ENCODE measurements at places on chromosomes 4 and X.

DNA sequence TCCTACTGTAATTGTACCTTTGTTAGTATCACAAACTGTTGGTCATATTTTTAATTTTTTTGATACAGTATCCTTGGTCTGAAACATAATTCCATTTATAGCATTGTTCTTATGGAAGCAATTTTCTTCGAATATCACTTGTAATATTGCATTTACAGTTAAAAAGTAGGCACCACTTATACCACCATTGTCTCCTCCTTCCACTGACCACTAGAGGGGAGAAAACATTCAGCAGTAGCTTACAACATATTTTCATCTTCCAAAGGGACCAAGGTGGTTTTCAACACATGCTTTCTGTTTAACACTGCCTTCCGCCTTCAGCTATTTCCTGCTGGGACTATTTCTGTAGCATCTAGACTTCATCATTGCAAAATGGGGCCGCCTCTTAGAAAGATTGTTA is 146.2 kb downstream of the COL4A6 start:
- no peak for DNase-seq

GRCh38 chrX:24027086-24027485 is at the start of gene KLHL15:
Gene KLHL15 (minus strand): TSS chrX:24027186. CDS start chrX:24006693, 20,493 bp downstream.
- no peak for DNase-seq

DNA sequence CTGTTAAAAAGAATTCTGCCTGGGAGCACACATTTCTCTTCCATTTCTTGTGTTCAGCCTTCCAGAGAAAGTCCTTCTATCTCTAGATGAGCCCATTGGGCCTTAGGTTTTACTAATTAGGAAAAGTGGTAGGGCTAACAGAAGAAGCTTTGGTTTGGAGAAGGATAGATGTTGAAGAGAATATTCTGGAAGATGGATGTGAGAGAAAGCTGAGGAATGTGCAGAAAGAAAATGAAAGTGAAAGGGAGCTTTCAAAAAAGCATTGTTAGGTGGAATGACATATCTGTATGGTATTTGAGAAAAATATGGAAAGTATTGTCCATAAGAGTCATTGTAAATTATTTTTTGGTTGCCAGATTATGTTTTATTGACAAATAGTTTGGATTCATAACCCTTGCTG is 474.8 kb upstream of the SLIT2 start:
- DNase-seq, result no peak

- no peak for DNase-seq
Measured at GRCh38 chr4:3322059-3322550, 29.3 kb downstream of the RGS12 start.

GRCh38 chr4:98838977-98839618 is 89.8 kb downstream of the EIF4E start:
- DNase-seq, result no peak

DNA sequence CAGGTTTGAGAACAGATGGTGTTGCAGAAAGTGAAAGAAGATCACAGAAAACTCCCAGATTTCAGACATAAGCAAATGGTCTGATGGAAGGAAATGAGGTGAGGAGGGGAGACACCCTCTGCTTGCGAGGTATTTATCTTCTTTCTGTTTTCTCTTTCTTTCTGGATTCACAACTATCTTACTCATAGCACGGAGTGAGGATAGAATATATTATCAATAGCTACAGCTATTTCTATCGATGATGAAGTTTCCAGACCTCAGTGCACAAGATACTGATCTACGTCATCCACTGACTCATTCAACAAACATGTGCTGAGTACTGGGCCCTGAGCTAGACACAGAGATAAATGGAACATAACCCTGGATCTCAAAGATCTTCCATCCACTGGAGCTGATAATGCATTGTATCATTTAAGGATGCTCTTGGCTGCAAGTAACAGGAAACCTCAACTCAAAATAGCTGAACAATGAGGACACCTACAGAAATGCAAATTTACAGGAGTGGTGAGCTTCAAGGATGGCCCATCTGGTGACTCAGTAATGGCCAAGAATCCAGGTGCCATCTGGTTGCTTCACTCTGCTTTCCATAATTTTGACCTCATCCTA is 21.2 kb downstream of the SLC2A9 start:
- DNase-seq, result no peak

- peak; percentile 73 for DNase-seq
Measured at GRCh38 chr4:120071192-120071795, 4.6 kb upstream of the MAD2L1 start.

- no peak for DNase-seq
Measured at GRCh38 chr4:153788051-153788412, 851 bp downstream of the SFRP2 start.

DNA sequence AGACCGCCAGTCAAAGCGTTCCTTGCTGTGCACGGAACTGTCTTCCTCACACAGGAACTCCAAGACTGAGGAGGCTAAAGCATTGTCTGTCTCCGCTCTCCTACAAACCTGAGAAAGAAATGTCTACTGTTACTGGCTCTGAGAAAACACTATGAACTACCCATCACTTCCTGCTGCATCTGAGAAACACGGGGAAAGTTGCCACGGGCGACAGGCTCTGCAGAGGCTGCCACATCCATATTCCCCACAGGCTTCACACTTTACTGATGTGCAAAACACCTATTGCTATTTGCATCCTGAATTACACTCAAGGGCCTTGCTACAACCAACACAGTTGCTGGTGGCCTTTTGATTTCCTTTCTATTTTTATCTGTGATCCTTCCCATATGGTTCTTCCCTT is 59.0 kb downstream of the AFAP1 start:
- no peak for DNase-seq

- no peak for DNase-seq
Measured at GRCh38 chr4:152301381-152301780, 234.5 kb downstream of the FBXW7 start.

GRCh38 chr4:48112017-48112667 is 21.9 kb downstream of the TXK start:
- DNase-seq, result no peak

DNA sequence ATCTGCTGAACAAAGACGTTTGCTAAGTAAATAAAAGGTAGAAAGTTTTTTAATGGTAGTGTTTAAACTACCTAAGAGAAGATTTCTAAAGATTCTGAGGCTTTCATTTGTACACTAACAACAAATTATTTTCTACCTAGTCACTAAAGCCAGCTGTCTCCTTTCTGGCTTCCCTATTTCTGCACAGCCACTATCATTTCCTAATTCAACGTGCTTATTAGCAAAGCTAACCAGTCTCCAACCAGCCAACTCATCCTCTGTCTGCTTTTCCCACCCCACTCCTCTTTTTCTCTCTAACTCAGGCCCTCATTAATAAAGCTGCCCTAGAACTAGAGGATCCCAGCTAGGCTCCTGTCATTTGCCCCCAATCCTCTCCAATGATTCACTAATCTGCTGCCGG is 118.2 kb downstream of the ZNF827 start:
- no peak for DNase-seq

- no peak for DNase-seq
Measured at GRCh38 chr4:109436504-109436903, 2.9 kb downstream of the SEC24B start.

DNA sequence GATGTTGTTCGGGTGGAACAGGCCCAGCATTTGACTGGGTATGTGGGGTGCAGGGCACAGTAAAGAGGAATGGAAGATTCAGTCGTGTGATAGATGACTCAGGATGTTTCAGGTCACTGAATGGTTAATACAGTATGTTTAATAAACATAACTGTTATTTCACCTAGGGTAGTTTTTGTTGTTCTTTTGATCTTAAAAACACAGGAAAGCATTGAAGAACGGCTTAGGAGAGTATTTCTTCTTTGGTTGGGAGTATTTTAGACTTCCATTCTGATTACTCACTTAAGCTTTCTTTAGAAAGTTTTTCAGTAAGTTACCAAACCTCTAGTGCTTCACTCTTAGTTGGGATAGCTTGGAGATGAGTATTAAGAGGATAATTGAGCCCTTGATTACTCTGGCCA is 62.3 kb downstream of the STAG2 start:
- DNase-seq, result no peak

DNA sequence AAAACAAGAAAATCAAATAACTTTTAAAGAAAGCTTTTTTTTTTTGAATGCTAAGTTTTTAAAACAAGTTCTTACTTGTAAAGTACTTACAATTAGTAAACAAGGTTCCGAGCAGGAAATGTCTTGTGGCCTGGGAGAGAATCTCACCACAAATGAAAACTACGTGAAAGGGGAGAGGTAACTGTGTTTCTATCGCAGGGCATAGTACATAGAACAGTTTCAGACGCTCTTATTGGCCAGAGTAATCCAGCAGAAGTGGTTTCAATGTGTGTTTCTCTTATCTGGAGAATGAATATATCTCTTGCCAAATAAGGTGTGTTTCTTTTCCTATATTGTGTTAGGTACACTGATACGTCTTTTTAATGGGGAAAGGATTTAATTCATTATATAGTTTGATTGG is at the start of gene PLAC8:
Gene PLAC8, minus strand, starts transcription at position 154 of the 400 bp plus-strand sequence. CDS start 6,808 bp downstream, outside the sequence.
- peak; percentile 83 for DNase-seq

DNA sequence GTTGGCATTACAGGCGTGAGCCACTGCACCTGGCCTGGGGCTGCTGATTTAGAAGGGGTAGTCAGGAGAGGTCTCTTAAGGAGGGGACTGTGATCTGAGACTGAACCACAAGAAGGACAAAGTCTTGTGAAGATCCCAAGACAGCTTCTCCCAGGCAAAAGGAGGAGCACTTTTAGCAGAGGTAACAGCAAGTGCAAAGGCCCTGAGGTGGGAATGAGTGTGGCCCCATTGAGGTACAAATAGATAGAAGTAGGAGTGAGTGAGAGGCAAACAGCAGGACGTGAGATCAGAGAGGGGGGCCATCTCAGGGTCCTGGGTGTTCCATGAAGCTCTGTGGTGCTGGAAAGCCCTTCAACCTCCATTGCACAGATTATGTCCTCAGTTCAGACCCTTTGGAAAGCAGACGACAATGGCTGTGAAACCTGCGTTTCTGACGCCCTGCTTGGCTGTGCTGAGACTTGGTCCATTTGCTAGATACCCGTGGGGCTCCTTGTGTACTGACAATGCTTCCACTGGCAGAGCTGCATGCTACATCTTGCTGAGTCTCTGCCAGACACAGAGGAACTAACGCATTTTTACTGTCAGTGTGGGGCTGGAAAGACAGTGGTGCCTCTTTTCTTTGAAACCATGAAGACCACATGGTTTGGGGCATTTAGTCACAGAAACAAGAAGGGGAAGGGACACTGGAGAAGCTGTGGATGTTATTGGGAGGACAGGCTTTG is 1.3 kb upstream of the CCKAR start:
- DNase-seq, result no peak

- no peak for DNase-seq
Measured at GRCh38 chr4:1991596-1992434, 17.0 kb downstream of the NELFA start.

- no peak for DNase-seq
Measured at GRCh38 chr4:109041463-109042360, 260.7 kb downstream of the COL25A1 start.

DNA sequence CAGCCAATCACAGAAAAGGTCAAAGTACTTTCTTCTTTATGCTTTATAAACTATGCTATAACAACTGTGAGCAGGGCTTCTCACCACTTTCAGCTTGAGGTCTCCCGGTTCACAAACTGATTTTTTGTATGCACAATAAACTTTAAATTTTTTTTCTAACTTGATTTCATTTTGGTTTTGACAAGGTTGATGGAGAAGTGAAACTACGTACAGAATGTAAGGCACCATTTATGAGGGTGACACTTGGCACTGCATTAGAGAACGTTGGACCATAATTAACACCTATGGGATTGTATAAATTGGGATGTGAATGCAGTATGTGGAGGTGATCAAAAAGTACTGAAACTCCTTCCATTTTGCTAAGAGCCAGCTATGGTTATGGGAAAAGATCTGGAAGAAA is 857.9 kb upstream of the HTR2C start:
- no peak for DNase-seq

GRCh38 chr4:54588404-54588803 is 69.4 kb upstream of the KIT start:
- DNase-seq, result no peak

DNA sequence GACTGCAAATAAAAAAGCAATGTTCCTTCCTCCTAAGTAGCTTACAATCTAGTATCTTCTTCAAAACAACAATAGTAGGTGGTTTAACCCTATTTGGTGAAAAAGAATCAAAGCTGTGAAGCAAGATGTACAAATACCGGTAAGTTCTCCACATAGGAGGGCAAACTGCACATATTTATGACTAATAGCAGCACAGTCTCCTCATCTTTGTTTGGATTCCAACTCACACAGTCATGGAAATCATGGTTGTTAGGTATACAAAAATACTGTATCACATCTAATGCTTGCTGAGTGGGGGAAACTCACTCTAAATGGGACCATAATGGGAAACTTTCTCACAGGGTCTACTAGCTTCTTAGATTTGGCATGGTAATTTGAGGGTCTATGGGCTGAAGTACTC is 597.2 kb downstream of the INPP4B start:
- no peak for DNase-seq

DNA sequence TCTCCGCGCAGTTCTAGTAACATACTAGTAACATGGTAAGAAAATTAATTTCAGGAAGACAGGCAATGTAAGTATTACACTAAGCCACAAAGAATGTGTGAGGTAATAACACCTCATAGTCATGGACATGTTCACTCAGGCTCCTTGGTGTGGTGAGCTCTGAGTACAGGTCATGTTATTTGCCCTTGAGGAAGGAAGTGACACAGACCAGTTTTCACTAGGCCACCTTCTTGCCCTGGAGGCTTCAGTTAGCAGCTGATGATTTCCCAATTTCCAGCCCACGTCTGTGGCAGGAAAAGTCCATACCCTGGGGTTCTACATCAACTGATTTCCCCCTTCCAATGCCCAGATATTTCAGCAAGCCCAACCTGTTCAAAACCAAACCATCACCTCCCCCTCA is 6.7 kb downstream of the APOO start:
- DNase-seq, result peak; percentile 17

DNA sequence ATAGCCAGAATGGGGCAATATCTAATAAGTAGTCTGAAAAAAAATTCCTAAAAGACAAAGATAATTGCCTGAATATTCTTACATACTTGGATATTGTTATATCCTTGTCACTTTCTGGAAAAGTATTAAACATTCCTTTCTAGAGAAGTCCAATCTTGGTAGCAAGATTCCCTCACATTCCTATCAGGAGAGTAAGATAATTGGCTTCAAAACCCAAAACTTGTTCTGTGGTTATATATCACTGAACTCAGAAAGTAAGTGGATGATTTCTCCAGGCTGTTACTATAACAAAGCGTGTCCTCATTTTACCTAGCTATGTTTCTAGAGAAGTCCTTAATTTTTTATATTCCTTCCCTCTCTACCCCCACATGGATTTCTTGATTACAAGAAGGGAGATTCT is 46.0 kb upstream of the TEX13A start:
- DNase-seq, result no peak

DNA sequence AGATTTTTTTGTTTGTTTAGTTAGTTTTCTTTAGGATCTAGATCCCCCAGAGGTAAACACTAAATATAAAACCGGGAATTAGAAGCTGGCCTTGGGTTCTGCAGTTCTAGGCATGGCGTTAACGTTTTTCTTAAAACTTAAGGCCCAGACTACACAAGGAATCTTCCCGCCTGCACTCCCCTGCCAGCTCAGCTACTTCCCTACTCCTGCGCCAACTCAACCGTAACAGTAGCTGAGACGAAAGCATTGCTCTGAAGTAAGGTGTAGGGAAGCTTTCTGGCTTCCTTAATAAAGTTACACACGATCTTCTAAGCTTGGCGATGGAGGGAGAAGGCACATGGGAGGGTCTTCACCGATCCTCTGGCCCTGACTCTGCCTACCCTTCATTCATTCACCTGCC is 37.1 kb downstream of the CPE start:
- DNase-seq, result no peak

GRCh38 chrX:128619490-128619889 is 567.3 kb upstream of the ACTRT1 start:
- DNase-seq, result no peak

- DNase-seq, result no peak
Measured at GRCh38 chr4:13917015-13917414, 289.5 kb upstream of the BOD1L1 start.

Data from CD4-positive, alpha-beta T cell treated with Interferon alpha-2 for 1 hour (primary cell).